Large intestine (tissue), 12 donors: ENCODE measurements at places on chromosomes 16 and 17. TPM values are rescaled to one million over a fixed set of nuclear protein-coding genes. Genes with fewer than 3 reads are reported as not detected.

The MGAT5B gene
- polyA plus RNA-seq, result 1.4 TPM

DNA sequence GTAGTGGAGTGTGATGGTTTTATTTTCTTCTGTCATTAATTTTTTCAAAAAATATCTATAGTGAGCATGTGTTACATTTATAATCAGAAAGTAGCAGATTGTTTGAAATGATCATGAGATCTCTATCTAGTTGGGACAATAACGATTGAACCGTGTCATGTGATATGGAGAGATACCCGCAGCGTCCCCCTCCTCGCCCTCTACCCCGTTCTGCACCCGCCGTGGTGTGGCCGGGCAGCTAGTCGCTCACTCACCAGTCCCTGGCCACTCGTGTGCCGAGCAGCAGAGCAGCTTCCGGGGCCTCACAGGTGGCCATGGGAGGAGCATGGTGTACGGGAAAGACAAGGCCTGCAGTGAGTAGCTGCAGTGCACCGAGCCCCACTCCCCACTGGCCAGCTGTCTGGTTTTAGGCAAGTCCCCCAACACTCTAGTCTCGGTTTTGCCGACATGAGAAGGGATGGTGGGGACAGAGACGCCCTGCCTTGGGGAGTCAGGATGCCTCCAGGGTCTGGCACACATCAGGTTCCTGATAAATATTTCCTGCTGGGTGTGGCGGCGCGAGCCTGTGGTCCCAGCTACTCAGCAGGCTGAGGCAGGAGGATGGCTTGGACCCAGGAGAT lies 15.3 kb downstream of the MLYCD start:
- no peak for DNase-seq

DNA sequence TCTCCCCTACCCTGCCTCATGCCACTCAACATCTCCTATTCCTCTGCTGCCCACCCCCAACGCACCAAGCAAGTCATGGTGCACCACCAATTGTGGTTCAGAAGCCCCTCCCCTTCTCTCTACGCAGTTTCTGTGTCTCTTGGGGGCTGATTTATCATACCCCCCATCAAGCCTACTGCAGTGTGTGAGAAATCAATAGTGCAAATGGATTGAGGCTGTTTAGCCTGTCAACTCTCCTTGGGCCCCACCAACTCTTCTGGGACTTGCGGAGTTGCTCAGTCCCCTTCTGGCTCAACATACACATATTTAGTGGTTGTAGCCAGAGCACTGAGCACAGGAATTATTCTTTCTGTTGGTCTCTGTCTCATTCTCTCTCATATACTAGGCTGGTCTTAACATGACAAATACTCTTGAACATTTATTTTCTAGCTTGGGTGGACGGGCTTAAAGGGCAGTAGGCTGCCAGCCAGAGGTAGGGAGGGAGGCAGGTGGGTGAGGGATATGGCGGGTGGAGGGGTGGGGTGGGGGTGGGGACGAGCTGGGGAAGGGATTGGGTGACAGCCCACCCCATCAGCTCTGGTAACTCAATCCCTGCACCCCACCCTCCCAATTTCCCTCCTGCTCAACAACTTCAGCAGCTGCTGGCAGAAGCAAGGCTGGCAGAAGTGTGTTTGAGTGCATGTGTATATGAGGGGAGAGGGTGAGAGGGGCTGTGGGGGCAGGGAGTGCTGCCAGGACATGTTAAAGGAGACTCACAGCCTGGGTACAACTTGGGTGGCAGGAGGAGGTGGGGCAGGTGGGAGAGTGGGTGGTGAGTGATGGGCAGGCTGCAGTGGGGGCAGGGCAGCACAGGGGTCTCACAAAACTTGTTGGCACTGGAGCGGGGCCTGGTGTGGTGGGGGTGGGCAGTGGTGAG lies 4.9 kb downstream of the RARA start:
- peak; percentile 1 for DNase-seq

The KRTAP2-2 gene
- polyA plus RNA-seq, result not detected

GRCh38 chr16:75189638-75190245 lies 17.2 kb downstream of the CTRB2 start:
- no peak for DNase-seq

- peak; percentile 63 for DNase-seq
These were observed 586 bp downstream of the UBALD2 start for GRCh38 chr17:76265624-76266243.

The FMNL1 gene
- 8.5 TPM for polyA plus RNA-seq

The FOXO3B gene
- polyA plus RNA-seq, result 2.6 TPM

DNA sequence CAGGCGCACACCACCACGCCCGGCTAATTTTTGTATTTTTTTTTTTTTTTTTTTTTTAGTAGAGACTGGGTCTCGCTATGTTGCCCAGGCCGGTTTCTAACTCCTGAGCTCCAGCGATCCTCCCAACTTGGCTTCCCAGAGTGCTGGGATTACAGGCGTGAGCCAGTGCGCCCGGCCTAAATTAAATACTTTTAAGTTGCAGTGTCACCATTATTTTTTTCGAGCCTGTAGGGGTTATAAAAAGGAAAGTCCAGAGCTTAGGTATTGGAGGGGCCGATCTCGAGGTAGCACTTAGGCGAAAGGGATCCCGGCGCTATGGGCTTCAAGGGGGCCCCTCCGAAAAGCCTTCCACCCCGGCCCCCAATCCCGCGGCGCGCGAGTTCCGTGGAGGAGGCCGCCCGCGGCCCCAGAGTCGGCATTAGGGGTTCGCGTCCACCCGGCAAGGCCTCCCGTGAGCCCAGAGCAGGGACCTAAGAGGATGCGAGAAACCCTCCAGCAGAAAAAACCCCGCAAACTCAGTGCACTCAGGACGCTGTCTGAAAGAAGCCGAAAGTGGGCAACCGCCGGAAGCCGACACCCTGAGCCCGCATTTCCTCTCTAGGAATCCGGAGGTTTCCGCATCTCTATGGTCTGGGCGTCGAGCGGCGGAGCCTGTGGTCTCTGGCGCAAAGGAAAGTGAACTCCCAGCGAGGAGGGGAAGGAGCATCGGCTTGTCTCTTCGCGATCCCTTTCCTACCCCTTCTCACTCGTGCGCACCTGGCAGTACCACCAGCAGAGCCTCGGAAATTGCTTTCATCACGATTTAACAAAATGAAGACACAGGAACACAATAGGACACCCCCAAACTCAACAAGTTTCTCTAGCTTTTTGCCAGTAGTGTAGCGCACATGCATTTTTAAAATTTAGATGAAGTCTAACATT lies 14.1 kb upstream of the RGS9 start:
- DNase-seq, result peak; percentile 89

The GUCY2D gene
- polyA plus RNA-seq, result 1.3 TPM

The DBNDD1 gene
- 9.5 TPM for polyA plus RNA-seq

The QRICH2 gene
- polyA plus RNA-seq, result 3.1 TPM

The CHST4 gene
- polyA plus RNA-seq, result 0.12 TPM

The HBZ gene
- 5.6 TPM for polyA plus RNA-seq

DNA sequence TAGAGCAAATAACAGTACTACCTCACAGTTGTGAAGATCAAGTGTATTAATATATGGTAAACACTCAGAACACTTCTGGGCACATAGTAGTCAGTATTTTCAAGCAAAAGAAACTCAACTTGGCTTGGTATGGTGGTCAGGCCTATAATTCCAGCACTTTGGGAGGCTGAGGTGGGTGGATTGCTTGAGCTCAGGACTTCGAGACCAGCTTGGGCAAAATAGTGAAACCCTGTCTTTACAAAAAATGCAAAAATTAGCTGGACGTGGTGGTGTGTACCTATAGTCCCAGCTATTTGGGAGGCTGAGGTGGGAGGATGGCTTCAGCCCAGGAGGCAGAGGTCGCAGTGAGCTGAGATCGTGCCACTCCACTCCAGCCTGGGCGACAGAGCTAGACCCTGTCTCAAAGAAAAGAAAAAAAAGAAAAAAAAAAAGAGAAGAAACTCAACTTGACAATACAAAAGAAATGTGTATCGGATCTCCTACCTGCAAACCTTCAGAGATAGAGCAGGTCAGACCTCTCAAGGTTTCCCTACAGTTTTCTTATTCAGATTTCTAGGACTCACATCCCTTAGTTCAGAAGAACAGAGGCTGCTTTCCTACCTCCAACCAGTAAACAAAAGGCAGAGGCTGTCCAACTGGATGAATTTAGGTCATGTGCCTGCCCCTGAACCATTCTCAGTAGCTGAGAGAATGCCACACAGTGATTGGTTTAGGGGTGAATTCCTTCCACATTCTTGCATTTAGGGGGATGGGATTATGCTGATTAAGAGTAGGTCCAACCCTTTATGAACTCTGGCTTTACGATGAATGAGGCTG lies 1.7 kb upstream of the KPNA2 start:
- peak; percentile 22 for DNase-seq

- DNase-seq, result no peak
These were observed 18.2 kb upstream of the RBFOX3 start for GRCh38 chr17:79628861-79629547.

DNA sequence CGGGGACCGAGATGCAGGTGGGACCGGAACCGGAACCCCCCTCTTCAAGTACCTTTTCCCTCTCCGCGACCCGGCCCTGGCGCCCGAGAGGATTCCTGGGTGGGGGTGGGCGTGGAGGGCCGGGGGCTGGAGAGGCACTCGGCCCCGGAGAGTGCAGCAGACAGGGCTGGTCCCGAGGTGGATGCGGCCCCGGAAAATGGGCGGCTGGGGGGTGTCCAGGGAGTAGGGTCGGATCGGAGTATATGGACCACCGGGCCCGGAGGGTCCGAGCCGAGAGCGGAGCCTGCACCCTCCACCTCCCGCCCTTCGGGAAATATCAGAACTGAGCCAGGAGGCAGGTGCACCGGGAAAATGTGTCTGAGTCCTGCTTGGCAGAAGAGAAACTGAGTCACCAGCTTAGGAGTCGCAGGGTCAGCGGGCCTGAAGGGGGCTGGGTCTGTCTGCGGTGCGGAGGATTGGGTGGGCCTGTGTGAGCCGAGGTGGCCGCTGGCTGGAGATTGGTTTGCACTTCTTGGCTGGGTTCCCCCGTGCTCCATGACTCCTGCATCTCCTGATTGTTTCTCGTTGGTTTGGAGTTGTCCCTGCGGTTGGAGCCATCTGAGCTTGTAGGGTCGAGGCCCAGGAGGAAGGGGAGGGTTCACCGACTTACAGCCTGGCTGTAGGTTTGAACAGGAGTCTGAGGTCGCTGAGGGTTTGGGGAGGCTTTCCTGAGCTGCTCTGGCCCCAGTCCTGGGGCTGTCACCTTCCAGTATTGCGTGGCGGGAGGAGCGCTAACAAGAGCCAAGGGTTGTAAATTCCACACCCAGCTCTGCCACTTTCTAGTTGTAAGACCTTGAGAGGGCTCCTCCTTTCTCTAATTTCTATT lies 518 bp downstream of the SH2B1 start:
- DNase-seq, result no peak

DNA sequence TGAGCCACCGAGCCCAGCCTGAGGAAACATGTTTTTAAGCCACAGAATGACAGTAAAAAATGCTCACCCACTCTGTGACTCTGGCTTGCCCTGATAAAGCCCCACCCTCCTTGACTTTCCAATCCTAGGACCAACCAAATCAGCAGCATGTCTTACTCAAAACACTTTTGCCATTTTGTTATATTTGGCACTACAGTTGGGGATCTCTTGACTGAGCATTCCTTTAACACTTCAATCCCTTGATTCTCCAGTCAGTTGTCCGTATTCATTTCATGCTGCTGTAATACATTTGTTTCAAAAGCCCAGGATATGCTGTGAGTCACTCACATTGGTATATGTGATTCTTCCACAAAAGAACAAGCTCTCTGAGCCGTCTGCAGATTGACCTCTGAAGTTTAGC lies 8.2 kb downstream of the MYH3 start:
- DNase-seq, result no peak

DNA sequence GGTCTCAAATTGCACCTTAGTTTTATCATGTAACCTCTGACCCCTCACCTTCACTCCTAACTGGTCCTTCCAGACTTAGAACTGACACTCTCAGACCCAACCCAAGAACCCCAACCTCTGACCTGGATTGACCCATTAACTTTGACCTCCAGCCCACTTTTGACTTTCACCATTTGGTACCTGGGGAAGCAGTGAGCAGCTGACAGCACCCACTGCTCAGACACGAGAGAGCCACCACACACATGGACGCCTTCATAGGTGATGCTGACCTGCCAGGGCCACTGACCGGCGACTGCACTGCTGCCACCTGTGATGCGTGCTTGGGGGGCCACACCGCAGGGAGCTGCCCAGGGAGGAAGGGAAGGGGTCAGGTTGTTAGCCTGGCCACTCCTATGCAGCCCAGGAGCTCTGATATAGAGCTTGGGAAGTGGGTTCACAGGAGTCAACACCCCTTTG lies 2.5 kb downstream of the PRSS8 start:
- DNase-seq, result no peak

- no peak for DNase-seq
These were observed 16.5 kb upstream of the ST6GALNAC1 start for GRCh38 chr17:76659928-76660655.

DNA sequence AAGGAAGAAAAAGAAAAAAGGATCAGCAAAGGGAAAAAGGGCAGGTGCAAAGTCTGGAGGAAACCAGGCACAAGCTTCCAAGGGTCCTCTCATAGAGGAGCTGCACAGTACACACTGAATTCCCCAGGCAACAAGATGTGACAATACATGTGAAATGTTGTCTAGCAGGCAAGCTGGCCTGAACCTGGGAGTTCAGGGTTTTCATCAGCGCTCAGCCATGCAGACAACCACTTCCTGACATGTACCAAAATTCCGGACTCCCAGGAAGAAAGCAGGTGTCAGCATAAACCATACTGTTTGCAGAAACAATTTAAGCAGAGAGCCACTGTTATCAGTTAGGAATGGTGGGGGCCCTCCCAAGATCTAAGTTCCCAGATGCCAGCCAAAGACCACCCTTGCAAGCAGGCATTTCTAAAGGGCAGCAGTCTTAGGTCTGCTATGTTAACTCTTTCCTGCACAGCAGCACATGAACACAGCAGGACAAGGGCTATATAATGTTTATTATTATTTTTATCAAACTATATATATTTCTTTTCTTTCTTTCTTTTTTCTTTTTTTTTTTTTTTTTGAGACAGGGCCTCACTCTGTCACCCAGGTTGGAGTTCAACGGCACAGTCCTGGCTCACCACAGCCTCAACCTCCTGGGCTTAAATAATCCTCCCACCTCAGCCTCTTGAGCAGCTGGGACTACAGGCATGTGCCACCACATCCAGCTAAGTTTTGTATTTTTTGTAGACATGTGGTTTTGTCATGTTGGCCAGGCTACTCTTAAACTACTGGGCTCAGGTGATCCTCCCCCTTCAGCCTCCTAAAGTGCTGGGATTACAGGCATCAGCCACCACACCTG lies 10.1 kb downstream of the TK2 start:
- peak; percentile 84 for DNase-seq

- no peak for DNase-seq
These were observed 32.7 kb downstream of the ZNF750 start for GRCh38 chr17:82807101-82807500.

GRCh38 chr17:57548421-57549410 lies 196.4 kb downstream of the CCDC182 start:
- no peak for DNase-seq

The CTRB1 gene
- not detected for polyA plus RNA-seq

GRCh38 chr17:63697341-63698286 lies 2.3 kb downstream of the LIMD2 start:
- no peak for DNase-seq

The CCL14 gene
- 6.8 TPM for polyA plus RNA-seq

- DNase-seq, result no peak
These were observed 71.7 kb upstream of the BRD7 start for GRCh38 chr16:50440531-50440930.
